ENCODE measurements at places on chromosomes 2 and 18.
A peak's percentile ranks its signal among the peaks of the same experiment; 100 is the strongest.

GRCh38 chr18:61471541-61471940 is 138.3 kb downstream of the CDH20 start:
- DNase-seq, result no peak

GRCh38 chr18:8685141-8685913 is 20.0 kb upstream of the MTCL1 start:
- DNase-seq, result no peak

GRCh38 chr2:238160206-238161129 is 1.7 kb downstream of the ERFE start:
- peak; percentile 30 for DNase-seq

DNA sequence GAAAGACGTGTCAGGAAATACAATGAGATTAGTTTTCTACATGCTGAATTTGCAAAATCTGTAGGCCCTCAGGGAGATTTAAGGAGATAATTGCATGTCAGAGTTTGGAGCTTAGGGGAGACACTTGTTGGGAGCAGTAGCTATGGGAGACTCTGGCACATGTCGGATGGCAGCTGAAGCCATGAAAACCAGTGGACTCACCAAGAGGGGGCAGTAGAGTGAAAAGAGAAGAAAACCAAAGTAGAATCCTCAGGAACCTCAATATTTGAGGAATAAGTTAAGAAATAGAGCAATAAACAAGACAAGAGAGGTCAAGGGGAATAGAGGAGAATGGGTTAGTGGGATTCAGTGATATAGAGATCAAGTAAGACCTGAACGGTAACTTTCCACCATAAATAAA is 24.8 kb downstream of the RUFY4 start:
- no peak for DNase-seq

DNA sequence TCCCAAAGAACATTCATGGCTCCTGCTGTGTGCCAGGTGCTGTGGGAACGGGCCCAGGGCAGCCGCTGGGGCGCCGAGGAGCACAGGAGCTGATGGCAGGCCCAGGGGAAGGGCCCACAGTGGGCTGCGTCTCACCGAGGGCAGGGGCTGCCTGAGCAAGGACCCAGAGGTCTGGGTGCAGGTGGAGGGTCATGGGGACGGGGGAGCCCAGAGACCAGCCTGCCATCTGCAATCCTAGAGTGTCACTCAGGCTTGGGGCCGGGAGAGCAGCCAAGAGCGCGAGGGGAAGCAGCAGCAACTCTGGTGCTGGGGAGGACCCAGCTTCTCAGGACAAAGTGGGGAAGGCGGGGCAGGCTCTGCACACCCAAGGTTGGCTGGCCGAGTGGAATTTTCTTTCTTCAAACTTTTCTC is 207.4 kb downstream of the HDAC4 start:
- no peak for DNase-seq

GRCh38 chr2:223052548-223053483 is 826 bp downstream of the KCNE4 start:
- no peak for DNase-seq

GRCh38 chr2:168671932-168672331 is 130.5 kb upstream of the NOSTRIN start:
- DNase-seq, result no peak

DNA sequence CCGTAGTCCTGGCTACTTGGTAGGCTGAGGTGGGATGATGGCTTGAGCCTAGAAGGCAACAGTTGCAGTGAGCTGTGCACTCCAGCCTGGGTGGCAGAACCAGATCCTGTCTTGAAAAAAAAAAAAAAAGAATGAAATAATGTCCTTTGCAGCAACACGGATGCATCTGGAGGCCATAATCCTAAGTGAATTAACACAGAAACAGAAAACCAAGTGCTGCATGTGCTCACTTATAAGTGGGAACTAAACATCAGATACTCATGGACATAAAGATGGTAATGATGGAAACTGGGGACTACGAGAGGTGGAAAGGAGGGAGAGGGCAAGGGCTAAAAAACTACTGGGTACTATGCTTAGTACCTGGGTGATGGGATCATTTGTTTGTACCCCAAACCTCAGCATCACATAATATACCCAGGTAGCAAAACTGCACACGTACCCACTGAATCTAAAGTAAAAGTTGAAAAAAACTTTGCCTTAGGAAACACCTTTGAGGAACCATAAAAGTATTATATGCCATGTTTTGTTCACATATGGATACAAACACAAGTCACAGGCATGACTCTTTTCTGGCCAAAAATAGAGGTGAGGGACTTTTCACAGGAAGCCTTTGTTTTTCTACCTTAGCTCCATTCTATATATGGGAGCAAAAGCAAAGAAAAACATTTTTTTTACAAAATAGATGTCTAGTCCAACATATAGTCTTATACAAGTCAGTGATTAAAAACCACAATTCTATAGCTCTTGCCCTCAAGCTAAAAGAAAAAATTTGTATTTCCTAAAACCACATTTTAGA is 36.6 kb downstream of the GPR155 start:
- no peak for DNase-seq

GRCh38 chr2:160813506-160813858 is 319.9 kb upstream of the RBMS1 start:
- no peak for DNase-seq

All from activated naive CD4-positive, alpha-beta T cell treated with anti-CD3 and anti-CD28 coated beads, Interleukin-2, amount 10 ng/mL, durations not matched to agents 7 days and 5 days (primary cell).